T-cell (primary cell): ENCODE measurements at places on chromosomes 2 and 18. TPM values are rescaled to one million over a fixed set of nuclear protein-coding genes. Genes with fewer than 3 reads are reported as not detected.

GRCh38 chr2:205996161-205996560 lies 89.8 kb downstream of the INO80D start:
- DNase-seq: no peak

CHST10 gene
- total RNA-seq: 4.1 TPM

DNA sequence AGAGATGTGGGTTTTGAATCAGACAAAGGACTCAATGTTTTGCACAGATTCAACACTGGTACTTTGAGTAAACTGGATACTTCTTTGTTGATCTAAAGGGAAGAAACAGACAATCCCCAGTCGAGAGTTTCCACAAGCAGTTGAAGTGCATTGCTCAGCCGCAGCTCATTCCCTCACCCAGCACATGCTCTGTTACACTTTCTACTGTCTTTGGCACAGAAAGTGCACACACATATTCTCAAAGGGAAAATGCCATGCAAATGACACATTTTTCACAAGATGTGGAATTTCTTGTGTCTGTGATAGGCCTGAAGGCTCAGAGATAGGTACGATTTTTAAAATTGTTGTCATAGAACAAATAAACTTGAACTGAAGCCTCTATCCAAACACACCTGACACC lies 258.9 kb upstream of the TRIB2 start:
- DNase-seq: no peak

- DNase-seq: no peak
Measured at GRCh38 chr2:134642938-134643337, 75.9 kb downstream of the TMEM163 start.

KCNIP3 gene
- not detected for total RNA-seq

DNA sequence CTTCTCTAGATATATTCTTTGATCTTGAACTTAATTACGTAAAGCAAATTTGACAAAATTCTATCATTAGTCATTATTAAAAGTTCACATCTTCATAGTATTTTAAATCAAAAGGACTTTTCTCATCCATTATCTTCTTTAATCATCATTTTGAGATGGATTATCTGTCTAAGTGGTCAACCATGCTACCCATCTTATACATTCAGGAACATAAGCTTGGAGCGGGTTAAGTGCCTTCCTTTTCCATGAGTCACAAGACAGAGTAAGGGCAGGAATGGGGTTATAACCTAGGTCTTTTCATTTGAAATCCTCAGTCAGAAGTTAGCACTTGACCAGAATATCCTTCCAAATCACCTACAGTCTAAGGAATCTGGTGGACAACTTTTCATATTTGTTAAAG lies 297.1 kb downstream of the TCF4 start:
- DNase-seq: no peak

MOCOS gene
- 0.05 TPM for total RNA-seq
